ENCODE measurements at places on chromosomes 12 and 14.

DNA sequence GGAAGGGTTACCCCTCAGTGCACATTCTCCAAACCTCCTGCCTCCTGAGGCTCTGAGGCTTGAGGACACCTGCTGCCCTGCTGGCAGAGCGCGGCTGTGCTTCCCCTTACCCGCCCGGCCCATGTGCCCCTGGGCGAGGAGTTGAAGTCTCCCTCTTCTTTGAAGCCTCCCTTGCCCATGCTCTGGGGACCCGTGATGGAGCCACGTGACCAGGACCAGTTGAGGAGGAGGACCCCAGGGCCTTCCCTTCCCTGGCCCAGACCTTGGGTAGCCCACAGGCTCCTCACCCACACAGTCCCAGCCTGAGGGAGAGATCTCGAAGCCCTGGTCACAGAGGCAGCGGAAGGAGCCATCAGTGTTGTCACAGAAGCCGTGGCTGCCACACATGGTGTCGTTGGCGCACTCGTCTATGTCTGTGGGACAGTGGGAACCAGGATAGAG, 12.9 kb downstream of the ISCA2 start:
- no peak for DNase-seq

GRCh38 chr14:92565040-92565717, 51.6 kb downstream of the RIN3 start:
- DNase-seq, result no peak

DNA sequence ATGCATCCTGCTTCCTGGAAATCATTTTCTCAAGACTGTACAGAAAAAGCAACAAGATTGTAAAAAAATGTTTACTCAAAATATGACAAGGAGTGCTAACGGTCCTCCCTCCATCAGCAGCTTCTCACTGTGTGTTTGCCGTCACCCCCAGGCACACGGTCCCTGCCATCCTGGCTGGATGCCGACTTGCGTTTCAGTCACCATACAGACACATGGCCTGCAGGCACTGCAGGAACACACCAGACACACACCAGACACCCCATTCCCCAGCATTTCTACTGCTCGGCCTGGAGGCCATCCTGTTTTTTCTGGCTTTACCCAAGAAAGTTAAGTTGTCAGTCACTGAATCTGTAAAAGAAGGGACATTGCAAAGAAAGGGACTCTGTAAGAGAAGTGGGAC, 10.8 kb downstream of the KCNK10 start:
- DNase-seq, result no peak

GRCh38 chr14:104265918-104266630, 127.7 kb downstream of the KIF26A start:
- DNase-seq, result no peak

- no peak for DNase-seq
Observed at GRCh38 chr12:44748950-44749468, 127.1 kb downstream of the NELL2 start.

DNA sequence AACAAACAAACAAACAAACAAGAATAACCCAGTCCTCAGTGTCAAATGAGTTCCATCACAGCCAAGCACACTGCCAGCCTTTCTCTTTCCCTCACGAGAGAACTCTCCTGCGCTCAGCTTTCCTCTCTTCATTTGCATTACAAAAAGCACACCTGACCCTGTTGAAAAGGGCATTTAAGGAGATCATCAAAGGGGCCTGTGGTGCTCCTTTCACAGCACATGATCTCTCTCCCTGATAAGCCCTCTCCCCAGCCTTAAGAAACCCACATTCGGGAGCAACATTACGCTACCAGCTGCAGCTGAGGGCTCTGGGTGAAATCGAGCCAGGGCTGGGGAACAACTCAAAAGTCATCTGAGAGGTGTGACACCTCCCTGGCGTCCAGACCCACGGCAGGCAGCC, 165.6 kb upstream of the TMCC3 start:
- DNase-seq, result no peak

- no peak for DNase-seq
Observed at GRCh38 chr14:41806366-41806975, 199.8 kb downstream of the LRFN5 start.
